ENCODE measurements at places on chromosomes 7 and 10.

- no peak for DNase-seq
Measured at GRCh38 chr10:22185586-22185985, 32.2 kb downstream of the EBLN1 start.

DNA sequence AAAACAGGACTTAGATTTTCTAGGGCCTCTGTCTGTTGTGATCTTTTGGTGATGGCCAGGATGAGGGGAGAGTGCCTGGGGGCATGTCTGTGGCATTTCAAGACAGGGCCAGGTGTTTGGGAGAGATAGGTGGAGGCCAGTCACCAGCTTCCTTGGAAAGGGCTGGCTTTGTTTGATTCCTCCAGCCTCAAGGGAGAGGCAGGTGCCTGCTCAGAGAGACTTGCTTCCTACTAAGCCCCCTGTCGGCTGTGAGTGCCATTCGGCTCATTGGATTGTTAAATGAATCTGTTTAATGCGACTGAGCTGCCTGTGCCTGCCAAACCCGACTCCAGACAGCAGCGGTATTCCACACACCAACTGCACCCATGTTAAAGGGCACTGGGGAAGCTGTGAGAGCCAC is 304.1 kb upstream of the COBL start:
- no peak for DNase-seq

- DNase-seq, result no peak
Measured at GRCh38 chr10:91875156-91875555, 34.1 kb downstream of the FGFBP3 start.

GRCh38 chr7:115491744-115492380 is 538.7 kb downstream of the TFEC start:
- DNase-seq, result no peak

DNA sequence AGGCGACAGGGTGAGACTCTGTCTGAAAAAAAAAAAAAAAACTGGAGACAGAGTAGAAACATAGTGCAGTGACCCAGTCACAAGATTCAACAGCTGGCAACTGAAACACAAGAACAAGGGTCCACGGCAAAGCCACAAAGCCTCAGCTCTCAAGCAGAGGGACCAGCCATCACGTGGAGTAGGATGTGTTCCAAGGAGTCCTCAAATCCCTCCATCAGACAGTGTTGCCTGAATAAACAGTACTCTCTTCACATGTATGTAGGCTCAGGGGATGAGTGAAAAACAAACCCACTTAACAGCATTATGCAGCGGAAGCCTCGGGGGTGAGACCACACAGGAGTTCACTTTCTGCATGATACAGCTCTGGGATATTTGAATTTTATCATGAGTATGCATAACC is 62.0 kb downstream of the SLIT1 start:
- DNase-seq, result no peak

DNA sequence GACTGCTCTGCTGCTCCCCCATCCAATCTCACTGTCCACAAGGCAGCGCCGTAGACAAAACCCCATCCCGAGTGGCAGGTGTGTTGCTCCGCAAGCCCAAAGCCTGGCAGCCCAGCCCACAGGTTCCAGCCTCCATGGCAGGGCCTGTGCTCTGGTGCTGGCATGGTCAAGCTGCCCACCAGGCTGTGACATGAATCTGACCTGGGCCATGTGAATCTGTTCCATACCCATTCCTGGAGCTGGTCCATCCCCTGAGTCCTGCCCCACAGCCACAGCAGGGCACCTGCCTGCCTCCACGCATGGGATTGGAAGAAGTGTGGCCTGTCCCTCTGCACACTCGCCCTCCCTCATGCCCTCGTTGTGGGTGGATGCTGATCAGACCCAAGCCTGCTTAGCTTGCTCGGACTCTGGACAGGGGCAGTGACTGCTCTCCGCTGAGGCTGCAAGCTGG is 128.8 kb downstream of the PTPN20 start:
- DNase-seq, result no peak

- DNase-seq, result peak; percentile 88
Measured at GRCh38 chr10:47458466-47459154, 25.3 kb downstream of the ANXA8 start.

DNA sequence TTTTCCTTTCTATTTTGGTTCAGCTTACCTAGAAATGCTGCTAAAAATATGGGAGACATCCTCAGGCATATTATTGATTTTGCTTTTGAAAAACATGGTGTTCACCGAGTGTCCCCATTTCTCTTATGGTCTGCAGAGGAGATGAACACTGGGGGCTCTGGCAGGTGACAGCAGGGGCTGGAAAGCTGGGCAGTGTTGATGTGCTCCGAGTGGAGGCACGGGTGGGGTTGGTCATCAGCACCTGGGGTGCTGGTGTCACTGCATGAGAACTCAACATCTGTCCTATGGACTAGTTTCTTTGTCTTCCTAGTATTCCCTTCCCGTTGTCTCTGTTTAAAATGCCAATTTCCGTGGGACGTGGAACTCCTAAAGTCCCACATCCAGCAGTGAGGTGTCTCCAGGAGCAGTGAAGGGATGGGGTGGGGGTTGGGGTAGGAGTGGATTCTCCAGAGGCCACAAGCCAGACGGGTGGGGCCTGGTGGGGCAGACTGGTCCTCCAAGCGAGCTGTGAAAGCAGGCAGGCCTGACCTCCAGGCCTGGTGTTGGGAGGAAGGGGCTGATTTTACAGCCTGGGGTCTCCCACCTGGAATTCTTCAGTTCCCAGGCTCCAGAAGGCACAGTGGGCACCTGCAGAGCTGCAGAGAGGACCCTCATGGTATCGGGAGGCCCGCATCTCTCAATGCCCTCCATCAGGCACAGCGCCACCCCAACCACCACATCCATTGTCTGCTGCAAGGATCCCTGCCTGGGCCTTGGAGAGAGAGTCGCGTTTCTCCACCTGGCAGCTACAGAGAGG is 24.4 kb downstream of the ZNF775 start:
- DNase-seq, result no peak

DNA sequence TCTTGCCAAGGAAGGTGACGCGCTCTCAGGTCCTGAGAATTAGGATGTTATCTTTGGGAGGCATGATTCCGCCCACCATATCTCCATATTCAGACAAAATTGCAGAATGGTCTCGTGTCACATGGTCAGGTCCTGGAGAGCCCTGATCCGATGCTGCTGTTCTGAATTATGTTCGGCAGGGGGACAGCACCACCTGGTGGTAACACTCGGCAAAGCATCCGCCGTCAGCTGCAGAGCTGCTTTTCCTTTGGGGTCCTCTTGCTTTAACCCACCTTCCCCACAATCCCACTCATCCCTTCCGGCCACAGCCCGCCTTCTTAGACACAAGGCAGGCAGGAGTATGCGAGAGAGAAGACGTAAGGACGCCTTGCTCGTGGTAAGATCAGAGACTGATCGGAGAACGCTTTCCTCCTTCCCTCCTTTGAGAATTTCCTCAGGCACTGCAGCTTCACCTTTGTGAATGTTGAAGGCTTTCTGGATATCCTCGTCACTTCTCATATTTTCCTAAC is 327.8 kb upstream of the C7orf33 start:
- DNase-seq, result peak; percentile 63

DNA sequence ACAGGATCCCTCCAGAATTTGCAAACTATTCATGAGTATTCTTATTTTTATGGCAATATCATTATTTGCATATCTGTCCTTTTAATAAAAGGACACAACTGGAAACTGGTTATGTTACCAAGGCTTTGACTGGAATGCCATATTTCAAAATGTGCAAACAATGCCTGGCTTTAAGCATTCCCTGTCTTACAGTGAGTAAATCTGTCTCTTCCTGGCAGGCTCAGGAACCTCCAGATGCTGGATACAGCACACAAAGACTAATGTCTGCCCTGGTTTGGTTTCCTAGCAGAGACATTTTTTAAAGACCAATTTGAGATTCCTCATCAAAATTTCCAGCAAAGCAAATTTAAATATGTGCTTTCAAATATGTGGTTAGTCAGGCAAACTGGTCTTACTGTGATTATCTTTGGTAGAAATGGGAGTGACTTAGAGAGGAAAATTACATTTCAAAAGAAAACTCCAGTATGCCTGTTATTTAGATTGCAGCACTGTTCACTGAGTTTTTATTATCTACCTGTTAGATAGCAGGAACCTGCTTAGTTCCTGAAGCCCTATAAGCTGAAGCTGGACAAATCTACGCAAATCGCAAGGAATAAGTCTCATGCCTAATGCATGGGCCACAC is 31.3 kb downstream of the RNF216 start:
- DNase-seq, result peak; percentile 22

GRCh38 chr10:69749178-69750010 is 52.3 kb upstream of the COL13A1 start:
- no peak for DNase-seq

DNA sequence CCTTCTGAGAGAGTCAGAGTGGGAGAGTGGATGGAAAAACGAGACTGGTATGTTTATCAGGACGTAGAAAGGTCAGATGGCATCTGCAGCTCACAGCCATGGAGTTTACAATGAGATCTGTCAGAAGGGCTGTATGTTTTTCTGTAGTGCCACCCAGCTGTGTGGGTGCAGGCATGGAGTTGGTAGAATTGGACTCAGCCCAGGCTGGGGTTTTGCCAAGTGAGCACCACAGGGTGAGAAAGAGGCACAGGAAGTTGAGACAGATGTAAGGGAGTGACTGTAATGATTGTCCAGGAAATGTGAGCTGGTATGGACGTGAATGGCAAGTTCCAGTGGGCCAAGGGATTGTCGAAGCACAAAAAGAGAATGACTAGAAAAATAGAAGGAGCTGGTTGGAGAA is 9.1 kb upstream of the ZYX start:
- DNase-seq, result peak; percentile 27

GRCh38 chr10:16853201-16853600 is 36.0 kb upstream of the RSU1 start:
- DNase-seq, result peak; percentile 81

DNA sequence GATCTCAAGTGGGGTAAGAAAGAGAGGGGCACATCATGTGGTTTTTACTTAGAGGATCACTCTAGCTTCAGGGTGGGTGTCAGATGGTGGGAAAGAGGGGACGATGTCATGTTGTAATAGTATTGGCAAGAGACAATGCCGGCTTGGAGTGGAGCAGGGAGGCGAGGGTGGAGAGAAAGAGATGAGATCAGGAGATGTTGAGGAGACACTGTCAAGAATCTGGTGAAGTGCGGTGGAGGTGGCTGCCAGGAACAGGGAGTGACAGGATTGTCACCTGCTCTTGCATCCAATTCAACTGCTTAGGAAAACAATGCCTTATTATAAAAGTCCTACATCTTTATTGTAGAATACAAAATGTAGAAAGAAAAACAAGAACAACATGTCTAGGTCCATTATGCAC is 63.0 kb upstream of the MKI67 start:
- no peak for DNase-seq

DNA sequence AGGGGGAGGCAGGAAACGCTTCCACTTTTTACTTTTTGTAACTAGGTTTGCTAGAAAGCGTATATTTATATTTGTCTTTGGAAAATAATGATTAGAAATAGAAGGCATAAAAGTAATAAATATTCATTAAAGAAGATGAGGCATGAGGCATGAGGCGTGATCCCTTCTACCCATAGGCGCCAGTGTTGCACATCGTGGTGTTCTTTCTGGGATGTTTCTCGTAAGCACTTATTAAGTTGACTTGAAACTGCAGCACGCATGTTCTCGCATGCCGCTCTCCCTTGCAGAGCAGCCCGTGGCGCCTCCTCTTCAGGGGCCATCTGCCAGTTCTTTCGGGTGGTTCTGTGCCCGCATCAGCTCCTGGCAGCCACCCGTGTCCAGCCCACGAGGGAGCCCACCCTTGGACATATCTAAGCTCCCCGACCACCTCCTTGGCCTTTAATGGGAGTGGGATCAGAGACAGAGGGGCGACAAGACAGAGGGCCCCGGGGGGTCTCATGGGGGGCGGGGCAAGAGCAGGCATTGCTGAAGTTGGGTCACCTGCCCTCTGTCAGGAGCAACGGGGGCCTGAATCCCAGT is 28.5 kb upstream of the CSGALNACT2 start:
- DNase-seq, result no peak

DNA sequence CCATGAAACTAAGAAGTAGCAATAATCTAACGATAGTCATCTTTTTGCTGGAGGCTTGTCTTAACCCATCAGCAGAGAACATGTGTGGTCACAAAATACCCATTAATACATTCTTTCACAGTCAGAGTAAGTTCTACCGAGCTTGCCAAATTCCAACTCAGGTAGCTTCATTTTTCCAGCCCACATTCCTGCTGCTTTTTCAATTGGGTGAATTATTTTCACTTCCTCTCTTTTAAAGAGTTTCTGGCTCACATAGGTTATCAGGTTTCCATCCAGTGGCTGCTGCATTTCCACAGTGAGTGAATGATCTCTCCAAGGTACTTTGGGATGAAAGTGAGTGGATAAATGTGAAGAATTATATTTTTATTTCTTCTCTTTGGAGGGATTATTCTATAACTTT is 233.1 kb downstream of the SEMA3E start:
- DNase-seq, result no peak
